ENCODE measurements at places on chromosomes 7 and 10. TPM values are rescaled to one million over a fixed set of nuclear protein-coding genes. Genes with fewer than 3 reads are reported as not detected.

- no peak for DNase-seq
Observed at GRCh38 chr7:100485471-100485876, 1.7 kb downstream of the NYAP1 start.

Gene MRPS16
- polyA plus RNA-seq: 76.0 TPM

Gene PAPOLB
- 0.18 TPM for polyA plus RNA-seq

DNA sequence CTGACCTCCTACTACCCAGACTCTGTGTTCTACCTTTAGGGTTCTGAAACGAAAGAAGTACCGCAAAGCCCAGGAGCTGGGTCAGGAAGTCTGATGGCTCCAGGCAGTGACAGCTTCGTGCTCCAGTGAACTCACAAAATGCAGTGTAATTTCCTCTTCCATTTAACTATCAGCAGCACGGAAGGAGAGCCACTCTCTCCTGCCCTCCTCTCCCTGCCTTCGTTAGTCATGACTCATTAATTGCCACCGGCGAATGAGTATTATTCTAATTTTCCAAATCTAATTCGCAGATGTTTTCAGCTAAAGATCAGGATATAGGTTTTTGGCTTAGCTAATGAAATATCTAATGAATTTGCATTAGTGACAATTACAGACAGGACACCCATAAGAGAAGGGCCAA is 1262.0 kb downstream of the TYW1 start:
- DNase-seq: peak; percentile 29

- no peak for DNase-seq
Observed at GRCh38 chr10:106424981-106425380, 739.5 kb downstream of the SORCS1 start.
